ENCODE measurements at places on chromosomes 2 and 18.
A peak's percentile ranks its signal among the peaks of the same experiment; 100 is the strongest.

DNA sequence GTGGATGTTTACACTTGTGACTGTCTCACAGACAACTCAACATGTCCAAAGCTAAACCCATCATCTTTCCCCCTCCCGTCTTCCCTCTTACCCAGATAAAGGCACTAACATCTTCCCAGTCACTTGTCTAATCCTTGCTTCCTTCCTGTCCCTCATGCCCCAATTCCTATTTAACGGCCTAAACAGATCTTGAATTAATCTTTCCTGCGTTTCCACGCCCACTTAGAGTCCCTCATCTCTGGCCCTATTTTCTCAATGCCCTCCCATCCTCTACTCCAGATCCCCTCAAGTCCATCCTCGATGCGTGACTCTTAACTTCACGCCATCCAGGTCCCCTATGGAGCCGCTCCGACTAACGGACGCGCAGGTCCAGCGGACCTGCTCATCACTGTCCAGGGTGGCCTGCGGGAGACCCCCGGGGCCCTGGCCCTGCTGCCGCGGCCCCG is 682 bp upstream of the SCLY start:
- DNase-seq = no peak

DNA sequence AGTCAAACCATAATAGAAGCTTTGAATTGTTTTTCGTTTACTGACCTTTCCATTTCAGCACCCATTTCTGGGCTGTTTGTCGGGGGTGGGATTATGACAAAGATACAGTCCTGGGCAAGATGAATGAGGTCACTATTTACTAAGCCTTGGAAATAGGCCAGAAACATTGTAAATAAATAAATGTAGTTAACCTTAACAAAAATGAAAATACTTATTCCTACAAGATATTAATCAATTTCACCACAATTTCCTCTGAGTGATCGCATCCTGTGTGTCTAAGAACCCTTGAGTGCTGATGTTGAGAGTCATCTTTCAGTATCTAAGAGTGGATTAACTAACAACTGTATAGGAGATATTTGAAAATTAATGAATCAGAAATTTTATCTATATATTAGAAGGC is 14.0 kb downstream of the ITGA4 start:
- no peak for DNase-seq

- peak; percentile 33 for DNase-seq
These were observed 90.3 kb upstream of the MAP3K20 start for GRCh38 chr2:172985139-172985892.

DNA sequence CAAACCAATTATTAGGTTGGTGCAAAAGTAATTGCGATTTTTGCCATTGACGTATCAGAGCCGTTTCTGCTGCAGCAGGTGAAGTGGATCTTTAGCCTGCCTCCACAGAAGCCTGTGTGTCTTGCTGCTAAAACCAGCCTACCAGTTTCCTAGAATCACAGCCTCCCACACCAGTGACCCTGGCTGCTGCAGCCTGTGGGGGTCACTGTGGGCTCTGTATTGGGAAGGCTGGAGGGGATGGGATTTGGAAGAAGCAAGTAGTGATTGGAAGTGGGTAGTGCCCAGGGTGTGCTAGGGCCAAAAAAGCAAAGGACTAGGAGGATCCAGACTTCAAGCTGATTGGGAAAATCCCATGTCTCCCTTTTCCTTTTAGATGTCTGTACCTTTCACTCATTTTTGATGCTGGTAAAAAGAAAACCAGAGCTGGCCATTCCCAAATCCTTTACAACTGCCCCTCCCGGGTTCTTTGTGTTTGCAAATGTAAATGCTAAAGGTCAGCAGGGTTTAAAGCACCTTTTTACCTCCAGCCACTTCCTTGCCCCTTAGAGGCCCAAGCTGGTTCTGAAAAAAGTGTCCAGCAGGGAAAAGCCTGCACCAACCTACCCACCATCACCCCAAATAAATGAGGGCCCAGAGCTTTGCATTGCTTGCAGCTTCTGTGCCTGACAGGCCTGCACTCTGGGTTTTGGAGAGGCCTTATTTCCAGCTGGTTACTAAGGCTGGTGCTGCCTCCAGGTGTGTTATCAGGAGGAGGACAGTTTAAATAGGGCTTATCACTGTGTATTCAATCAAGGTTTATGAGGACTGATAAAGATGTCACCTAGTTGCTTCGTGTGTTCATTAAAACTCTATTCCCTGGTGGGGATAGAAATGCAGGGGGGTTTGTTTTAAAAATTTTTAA is 172.0 kb downstream of the MIB1 start:
- DNase-seq = no peak

GRCh38 chr2:104794441-104794840 is 59.5 kb upstream of the POU3F3 start:
- DNase-seq = no peak

- DNase-seq = no peak
These were observed 122.7 kb upstream of the SMAD7 start for GRCh38 chr18:49073437-49073836.

DNA sequence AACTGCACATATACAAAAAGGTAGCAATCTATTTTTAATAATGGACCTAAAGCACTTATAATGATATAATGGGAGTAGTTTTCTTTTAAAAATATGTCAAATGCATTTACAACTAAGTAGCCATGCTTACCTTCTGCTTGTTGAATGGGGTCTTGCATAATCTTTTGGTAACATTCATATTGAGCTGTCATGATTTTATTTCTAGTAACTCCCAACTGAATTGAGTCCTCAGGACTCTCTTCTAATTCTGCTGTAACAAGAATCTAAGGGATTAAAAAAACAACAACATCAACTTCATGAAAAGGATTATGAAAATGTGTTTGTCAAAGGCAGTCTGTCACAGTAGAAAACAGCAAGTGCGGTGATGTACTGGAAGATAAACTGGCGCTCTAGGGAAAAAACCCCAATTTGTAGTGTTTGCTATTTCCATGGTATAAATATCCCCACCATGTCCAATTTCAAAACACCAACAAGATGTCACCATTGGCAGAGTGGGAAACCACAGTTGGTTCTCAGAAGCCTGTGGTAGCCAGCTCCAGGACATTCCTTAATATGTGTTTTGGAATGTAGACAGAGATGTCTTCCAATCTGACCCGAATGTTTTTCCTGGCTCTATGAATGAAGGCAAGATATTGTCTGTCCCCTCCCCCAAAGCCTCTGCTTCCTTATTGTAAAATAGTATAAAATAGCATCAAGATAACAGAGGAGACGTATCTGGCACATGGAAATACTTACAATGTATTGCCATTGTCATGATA is 64.8 kb downstream of the CALCRL start:
- DNase-seq = no peak

DNA sequence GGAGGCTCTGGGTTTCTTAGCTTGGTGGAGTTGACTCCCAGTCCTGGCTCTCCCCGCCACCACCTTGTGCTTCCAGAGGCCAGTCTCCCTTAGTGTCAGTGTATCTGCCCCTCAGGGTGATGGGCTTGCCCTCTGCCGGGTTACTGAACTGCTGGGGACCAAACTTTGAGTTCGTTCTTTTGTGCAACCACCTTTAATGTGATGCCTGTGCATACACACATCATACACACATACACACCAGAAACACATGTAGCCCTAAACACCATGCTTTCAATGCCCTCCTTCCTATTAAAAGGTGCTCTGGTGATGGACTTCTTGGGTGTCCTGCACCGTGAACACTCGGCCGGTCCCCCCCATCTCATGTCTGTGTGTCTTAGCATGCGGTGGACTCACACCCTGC is 315.1 kb upstream of the EPAS1 start:
- no peak for DNase-seq

DNA sequence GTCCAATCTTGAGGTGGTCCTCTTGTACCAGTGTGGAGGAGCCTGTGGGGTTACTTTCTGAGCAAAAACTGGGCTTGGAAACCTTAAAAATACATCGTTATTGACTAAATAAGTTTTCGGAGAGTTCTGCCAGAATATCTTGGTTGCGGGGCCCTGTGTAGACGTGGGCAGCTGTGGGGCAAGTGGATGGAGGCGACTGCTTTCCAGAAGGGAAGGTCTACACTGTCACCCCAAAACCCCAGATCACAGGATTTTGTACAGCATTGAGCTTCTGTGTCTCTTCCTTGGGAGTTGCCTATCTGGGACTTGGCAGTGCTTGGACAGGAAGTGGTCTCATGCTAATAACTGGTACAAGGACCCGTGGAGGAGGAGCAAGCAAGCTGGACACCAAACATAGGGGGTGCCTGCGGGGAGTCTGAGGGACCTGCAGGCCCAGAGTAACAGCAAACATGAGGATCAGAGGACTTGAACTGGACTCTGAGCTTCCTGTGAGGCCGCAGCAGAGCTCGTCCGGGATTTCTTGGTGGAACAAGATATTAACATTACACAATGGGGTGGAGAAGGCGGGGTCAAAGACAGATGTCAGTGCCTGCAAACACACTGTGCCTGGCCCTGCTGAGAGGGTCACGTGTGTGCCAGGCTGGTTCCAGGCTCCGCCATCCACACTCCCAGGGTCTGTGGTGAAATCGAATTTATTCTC is 48.0 kb upstream of the CTLA4 start:
- DNase-seq = no peak

- DNase-seq = no peak
These were observed 13.5 kb upstream of the FEZ2 start for GRCh38 chr2:36611316-36611990.
